ENCODE measurements at places on chromosomes 2 and 18.

GRCh38 chr2:38502107-38502506, 100.6 kb downstream of the HNRNPLL start:
- DNase-seq, result no peak

GRCh38 chr2:211881449-211881848, 657.2 kb downstream of the ERBB4 start:
- no peak for DNase-seq

DNA sequence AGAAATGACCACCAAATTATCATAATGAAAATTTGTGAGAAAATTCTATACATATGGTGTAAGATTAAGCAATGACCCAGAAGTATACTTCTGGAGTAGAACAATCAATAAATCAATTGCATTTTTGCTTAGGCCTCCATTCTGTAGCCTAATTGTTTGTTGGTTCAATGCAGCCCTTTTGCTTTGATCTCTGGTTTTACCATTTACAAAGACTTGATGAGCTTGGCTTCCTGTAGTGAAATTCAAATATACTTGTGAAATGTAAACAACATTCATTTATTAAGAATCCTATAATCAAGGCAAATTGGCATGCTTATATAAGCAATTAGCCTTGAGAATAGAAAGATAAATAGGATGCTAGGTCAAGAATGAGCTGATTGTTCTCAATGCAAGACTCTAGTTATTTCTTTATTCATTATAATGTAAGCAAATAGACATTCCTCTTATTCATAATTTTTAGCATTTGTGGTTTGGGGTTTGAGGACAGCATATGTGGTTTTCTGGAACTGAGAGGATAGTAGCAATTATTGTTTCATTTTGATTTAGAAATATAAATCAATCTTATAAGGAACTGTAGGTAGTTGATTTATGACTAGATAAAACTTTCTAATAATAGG, 9.7 kb downstream of the FMNL2 start:
- no peak for DNase-seq

- DNase-seq, result no peak
Observed at GRCh38 chr2:4358837-4359236, 655.5 kb downstream of the DCDC2C start.

DNA sequence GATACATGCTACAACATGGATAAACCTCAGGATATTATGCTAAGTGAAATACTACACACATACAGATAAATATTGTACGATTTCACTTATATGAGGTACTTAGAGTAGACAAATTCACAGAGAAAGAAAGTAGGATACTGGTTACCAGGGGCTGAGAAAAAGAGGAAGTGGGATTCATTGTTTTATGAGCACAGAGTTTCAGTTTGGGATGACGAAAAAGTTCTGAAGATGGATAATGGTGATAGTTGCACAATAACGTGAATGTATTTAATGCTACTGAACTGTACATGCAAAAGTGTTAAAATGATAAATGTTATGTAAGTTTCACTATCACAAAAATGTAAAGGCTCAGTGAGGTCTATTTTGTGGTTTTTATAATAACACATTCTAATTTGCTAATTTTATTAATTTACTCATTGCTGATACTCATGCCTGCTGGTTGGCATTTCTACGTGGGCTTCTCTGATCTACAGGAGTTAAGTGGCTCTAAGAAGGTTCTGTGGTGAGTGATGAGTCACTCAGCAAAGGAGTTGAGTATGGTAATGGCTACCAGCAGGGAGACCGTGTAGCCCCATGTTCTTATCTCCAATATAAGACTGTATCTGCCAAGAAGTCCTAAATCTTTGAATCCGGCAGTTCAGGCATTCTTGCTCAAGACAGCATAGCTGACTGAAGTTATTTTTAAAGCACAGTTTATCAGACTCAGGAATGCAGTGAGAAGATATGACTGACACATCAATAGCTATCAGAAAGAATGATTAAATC, 41.1 kb downstream of the UPP2 start:
- no peak for DNase-seq

GRCh38 chr18:6628187-6628586, 101.3 kb upstream of the ARHGAP28 start:
- no peak for DNase-seq

DNA sequence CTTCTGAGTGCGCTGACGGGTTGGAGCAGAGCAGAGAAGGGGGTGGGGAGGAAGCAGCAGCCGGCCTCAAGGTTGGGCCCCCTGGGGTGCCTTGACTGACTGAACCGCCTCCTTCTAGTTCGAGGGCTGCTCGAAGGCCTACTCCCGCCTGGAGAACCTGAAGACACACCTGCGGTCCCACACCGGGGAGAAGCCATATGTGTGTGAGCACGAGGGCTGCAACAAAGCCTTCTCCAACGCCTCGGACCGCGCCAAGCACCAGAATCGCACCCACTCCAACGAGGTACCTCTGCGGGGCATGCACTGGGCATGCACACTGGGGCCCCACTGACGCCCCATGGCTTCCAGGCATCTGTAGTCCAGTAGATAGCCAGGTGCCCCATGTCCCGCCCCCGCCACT, 246.9 kb downstream of the GLI2 start:
- no peak for DNase-seq

- no peak for DNase-seq
Observed at GRCh38 chr18:40642692-40643229, 1312.3 kb upstream of the PIK3C3 start.

DNA sequence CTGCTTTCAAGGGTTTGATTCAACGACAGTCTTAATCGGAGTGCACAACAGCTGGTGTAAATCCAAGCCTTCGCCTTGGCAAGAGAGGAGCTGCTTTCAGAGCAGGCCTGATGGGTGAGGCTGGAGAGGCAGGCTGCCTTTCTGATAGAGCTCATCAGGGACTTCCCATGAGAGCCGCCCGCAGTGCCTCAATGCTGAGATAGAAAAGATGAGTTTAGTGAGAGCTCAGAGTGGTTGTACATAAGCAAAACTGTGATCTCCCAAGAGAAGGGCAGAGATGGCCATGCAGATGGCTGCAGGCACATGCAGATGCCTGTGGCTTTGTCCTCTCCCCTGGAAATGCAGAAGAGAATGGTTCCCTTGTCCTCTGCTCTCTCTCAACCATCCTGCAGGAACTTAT, 122.1 kb downstream of the ARL4C start:
- peak; percentile 10 for DNase-seq

Data from NCI-H2171 (cell line).